ENCODE measurements at places on chromosomes 2 and 18.

- DNase-seq = no peak
Observed at GRCh38 chr2:176443946-176444345, 174.7 kb downstream of the MTX2 start.

DNA sequence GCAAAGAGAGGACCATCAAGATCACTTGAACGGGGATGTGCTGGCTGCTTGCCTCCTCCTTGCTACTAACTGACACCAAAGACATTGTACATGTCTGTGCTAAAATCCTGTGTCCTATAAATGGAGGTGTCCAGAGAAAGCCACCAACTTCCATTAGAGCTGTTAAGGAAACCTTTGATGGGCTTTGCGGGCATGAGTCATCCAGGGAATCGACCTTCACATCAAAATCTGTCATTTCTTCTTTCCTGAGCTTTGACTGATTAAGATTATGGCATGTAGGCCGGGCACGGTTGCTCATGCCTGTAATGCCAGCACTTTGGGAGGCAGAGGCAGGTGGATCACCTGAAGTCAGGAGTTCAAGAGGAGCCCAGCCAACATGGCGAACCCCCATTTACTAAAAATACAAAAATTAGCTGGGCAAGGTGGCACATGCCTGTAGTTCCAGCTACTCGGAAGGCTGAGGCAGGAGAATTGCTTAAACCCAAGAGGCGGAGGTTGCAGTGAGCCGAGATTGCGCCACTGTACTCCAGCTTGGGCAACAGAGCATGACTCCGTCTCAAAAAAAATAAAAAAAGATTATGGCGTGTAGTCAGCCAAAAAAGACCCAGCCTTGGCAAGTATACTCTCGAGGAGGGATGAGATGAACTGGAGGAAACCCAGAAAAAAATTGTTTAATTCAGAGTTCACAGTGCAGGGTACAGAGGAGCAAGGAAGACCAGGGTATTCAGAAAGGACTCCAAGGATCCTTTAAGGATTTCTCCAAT is 115.8 kb downstream of the CABLES1 start:
- peak; percentile 42 for DNase-seq

- DNase-seq = no peak
Observed at GRCh38 chr2:230329946-230330605, 3.1 kb downstream of the SP140L start.

DNA sequence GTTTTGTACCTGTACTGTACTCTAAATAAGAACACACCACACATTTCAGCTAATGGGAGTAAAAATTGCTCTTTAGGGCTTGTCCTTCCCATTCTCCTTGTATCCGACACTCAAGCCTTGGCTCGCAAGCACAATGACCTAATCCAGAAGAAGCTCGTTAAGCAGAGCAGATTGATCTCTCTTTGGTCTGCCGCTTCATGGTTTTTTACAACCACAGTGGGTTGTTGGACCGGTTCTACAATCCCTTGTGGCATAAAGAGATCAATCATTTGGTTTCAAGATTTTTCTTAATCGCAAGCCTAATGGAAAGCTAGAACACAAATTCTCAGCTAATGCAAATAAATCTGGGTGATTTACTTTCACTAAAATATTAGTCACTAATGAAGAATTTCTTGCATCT is 662.1 kb downstream of the LRP1B start:
- no peak for DNase-seq

DNA sequence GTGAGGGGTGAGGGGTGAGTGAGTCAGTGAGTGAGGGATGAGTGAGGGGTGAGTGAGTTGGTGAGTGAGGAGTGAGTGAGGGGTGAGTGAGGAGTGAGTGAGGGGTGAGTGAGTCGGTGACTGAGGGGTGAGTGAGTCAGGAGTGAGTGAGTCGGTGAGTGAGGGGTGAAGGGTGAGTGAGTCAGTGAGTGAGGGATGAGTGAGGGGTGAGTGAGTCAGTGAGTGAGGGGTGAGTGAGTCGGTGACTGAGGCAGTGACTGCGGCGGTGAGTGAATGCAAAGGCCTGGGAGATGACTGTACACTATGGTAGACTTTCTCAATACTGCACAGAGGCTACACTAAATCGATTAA is 16.6 kb downstream of the THAP4 start:
- DNase-seq = no peak

- DNase-seq = no peak
Observed at GRCh38 chr2:97704989-97705388, 8.4 kb upstream of the ZAP70 start.

DNA sequence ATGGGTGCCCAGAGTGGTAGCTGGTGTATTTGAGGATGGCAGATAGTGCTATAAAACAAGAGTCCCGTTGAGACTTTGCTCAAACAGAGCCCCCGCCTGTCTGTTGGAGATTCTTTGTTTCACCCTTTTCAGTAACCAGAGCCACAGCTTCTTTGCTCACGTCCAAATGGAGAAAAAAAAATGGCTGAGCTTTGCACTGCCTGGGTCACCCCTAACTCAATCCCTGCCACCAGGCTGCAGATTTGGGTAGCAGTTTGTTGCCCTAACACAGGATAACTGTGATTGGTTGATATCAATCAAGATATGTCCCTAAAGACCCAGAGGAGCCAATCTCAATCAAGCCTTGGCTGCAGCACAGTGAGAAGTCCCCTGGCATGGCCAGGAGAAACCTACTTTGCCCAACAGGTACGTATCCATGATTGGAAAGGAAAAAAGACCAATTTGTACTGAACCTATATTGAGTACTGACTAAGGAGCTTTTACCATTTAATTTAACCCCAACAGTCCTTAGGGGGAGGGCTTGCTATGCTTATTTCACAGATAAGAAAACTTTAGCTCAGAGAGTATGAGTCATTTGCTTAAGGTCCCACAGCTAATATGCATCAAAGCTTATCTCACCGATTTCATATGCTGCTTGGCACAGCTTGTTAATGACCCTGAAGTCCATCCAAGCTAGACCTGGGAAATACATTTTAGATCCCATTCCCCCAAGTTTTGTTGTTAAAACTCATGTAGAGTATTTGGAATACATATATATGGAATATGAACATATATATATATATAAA is 72.0 kb upstream of the SH3BP4 start:
- no peak for DNase-seq

- no peak for DNase-seq
Observed at GRCh38 chr2:191013682-191013931, 364 bp downstream of the STAT1 start.
